ENCODE measurements at places on chromosomes 16 and 17.

GRCh38 chr17:42521666-42522262 lies 14.3 kb upstream of the NAGLU start:
- DNase-seq = no peak

DNA sequence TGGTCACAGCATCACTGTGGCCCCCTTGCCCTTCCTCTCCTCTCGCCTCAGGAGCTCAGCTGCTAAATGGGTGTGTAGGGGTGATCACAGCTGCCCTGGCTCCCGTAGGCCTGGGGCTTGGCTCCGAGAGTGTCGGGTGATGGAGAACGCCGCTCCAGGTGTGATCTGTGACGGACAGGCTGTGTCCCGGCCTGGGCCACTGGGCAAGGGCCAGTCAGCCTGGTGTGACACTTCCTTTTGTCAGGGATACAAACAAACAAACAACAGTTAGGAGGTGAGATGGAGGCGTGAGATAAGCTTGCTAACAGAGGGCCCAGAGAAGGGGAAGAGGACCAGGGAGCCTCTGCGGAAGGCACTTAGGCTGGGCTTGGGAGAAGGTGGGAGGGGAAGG lies 2.0 kb downstream of the ADGRG1 start:
- DNase-seq = no peak

- DNase-seq = no peak
Measured at GRCh38 chr17:34974794-34975785, 5.2 kb upstream of the LIG3 start.

DNA sequence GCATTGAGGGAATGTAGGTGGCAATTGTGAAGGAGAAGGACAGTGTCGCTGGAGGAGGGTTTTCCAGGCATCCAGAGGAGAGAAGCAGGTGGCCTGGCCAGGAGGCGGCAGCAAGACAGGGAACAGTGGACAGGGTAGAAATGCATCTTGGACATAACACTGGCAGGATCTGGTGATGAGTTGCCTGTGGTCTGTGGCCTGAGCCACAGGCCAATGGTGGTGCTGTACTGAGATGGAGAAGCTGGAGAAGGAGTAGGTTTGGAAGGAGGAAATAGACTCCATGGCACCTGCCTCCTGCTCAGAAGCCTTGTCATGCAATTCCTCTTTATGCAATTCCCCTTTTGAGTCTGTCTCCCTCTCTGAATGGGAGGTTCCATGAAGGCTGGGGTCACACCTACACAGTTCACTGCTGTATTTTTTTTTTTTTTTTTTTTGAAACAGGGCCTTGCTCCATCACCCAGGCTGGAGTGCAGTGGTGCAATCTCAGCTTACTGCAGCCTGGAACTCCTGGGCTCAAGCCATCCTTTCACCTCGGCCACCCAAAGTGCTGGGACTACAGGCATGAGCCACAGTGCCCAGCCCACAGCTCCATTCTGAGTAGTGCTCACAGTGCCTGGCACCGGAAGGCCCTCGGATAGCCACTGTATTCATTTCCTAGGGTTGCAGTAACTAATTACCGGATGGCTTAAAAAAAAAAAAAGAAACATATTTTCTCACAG lies 13.5 kb upstream of the CACNG4 start:
- no peak for DNase-seq

- no peak for DNase-seq
Measured at GRCh38 chr17:68658999-68659780, 58.0 kb upstream of the FAM20A start.

GRCh38 chr17:31495022-31495885 lies 103.8 kb downstream of the RAB11FIP4 start:
- peak; percentile 92 for DNase-seq

DNA sequence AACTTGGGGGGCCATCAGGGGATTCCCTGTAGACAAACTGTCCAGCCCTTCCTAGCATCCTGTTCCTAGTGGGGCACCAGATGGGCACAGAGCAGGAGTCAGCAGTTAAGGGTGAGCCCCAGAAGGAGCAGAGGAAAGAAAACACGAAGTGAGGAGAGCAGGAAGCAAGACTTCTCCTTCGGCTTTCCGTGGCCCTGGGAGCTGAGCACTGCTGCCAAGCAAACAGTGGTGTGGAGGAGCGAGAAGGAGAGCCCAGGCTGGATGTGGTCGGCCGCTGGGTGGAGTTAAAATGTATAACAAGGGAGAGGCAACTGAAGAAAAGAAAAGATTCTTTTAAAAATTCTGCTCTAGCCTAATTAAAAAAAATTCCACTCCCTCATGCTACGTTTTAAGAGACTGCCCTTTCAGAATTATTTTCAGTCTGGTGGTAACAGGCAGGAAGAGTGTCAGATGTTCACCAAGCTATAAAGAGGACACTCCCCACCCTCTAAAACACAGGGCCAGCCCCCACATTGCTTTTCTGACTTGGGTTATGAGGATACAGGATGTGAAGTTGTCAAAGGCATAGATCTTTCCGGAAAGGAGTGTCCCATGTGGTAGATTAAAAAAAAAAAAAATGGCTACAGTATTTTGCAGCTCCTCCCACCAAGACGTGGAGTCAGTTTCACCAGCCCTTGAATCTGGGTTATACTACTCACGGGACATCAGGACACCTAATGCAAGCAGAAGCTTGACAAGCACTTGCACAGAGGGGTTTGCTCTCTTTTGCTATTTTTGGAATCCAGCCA lies 74.9 kb upstream of the ZFHX3 start:
- peak; percentile 10 for DNase-seq

DNA sequence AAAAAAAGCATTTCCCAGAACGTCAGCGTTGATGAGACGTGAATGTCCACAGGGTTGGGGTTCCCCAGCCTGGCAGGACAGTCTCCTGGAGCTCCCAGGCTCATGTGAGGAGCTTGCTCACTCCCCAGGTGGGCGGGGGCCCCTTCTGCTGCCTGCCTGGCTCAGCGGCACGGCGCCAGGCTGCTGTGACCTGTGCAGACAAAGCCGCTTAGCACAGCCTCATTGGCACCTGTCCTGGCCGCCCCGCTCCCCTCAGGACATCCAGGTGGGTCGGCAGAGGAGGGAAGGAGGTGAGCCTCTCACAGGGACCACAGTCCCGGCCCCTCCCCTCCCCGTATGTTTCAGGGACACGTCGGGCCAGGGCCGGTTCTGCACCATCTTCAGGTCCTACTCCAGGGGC lies 12.9 kb upstream of the WFIKKN1 start:
- DNase-seq = no peak

DNA sequence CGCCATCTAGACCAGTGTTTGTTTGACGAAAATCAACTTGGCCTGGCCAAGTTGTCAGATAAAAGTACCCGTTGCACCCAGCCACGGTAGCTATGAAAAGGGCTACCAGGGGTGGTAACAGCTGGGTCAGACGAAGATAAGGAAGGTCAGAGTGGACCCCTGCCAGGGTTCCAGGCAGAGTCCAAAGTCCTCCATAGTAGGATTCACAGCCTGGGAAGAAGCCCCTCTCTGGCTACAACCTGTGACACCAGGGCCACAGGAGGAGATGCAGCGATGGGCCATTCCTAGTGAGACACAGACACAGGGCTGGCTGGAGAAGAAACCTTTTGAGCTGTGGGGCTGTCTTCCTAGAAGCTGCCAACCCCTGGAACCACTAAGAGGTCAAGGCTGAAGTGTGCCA lies 39.3 kb downstream of the MEAK7 start:
- no peak for DNase-seq

- DNase-seq = no peak
Measured at GRCh38 chr16:81740169-81740568, 38.9 kb upstream of the PLCG2 start.

DNA sequence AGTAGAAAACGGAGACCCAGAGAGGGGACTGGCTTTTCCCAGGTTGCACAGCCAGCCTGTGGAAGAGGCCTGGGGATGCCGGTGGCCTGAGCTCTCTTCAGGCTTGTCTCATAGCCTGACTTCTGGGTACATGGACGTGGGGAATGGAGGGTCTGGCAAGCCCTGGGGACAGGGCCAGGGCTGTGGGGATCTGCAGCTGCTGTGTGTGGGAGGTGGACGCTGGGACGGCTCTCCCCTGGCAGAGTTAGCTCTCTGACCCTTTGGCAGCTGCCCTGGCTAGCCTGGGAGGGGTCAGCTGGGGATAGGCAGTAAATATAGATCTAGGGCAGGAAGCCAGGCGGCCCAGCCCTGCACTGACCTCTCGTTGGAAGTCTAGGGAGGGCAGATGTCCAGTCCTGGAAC lies 20.5 kb downstream of the SLC4A1 start:
- DNase-seq = no peak

GRCh38 chr16:4820652-4821051 lies 18.2 kb upstream of the ROGDI start:
- no peak for DNase-seq

GRCh38 chr17:29069526-29070041 lies 26.6 kb downstream of the PIPOX start:
- no peak for DNase-seq

GRCh38 chr16:63005356-63005755 lies 969.1 kb upstream of the CDH8 start:
- DNase-seq = no peak

GRCh38 chr17:68566442-68566738 lies 34.8 kb downstream of the FAM20A start:
- DNase-seq = no peak

GRCh38 chr16:81264386-81264785 lies 25.9 kb downstream of the BCO1 start:
- no peak for DNase-seq

GRCh38 chr17:45123930-45124796 lies 8.2 kb downstream of the PLCD3 start:
- no peak for DNase-seq

- DNase-seq = no peak
Measured at GRCh38 chr17:6797718-6798351, 21.8 kb downstream of the FBXO39 start.

Measured in thyroid gland (tissue), 4 donors.